T-helper 1 cell (primary cell): ENCODE measurements at places on chromosomes 2 and 18.

- no peak for DNase-seq
Observed at GRCh38 chr2:220670511-220670910, 901.6 kb downstream of the EPHA4 start.

DNA sequence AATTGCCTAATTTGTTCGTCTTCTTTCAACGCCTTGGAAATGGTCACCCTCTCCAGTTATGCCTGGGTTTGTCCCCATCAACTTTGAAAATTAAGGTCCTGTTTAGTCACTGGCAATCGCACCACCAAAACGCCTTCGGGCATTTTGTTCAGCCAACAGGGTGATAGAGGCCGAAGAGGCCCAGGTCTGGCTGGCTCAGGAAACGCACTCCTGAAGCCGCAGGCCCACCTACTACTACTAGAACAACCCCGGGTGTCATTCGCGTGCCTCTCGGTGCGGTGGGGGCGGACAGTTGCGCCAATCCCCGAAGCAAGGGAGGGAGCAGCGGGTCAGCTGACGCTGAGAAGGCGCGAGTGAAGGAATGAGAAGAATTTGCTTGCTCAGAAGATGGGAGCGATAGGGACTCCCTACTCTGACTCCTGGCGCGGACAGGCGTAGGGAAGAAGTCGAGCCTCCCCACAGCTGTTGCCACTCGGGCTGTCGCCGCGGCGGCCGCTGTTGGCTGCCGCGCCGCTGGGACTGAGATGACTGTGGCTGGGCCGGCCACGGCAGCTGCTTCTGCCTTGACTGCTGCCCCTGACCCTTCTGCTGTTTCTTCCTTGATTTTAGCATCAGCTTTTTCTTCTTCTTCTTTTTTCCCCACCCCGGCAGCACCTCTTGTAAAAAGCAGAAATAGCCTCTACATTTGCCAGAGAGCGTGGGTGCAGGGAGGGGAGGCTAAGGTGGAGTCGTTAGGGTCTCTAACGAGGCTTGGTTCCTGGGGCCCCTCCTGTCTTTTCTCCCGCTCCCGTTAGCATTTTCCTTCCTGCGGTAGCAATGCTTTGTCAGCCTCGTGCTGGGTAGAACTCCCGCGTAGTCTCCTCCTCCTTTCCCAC, 387.6 kb downstream of the FIGN start:
- DNase-seq: no peak

- DNase-seq: no peak
Observed at GRCh38 chr2:10216677-10217488, 85.8 kb upstream of the HPCAL1 start.

GRCh38 chr18:6004683-6005082, 109.4 kb upstream of the TMEM200C start:
- DNase-seq: no peak

GRCh38 chr2:199488772-199489400, 31.1 kb upstream of the SATB2 start:
- no peak for DNase-seq

GRCh38 chr18:75810516-75810915, 383.0 kb upstream of the SMIM21 start:
- no peak for DNase-seq

DNA sequence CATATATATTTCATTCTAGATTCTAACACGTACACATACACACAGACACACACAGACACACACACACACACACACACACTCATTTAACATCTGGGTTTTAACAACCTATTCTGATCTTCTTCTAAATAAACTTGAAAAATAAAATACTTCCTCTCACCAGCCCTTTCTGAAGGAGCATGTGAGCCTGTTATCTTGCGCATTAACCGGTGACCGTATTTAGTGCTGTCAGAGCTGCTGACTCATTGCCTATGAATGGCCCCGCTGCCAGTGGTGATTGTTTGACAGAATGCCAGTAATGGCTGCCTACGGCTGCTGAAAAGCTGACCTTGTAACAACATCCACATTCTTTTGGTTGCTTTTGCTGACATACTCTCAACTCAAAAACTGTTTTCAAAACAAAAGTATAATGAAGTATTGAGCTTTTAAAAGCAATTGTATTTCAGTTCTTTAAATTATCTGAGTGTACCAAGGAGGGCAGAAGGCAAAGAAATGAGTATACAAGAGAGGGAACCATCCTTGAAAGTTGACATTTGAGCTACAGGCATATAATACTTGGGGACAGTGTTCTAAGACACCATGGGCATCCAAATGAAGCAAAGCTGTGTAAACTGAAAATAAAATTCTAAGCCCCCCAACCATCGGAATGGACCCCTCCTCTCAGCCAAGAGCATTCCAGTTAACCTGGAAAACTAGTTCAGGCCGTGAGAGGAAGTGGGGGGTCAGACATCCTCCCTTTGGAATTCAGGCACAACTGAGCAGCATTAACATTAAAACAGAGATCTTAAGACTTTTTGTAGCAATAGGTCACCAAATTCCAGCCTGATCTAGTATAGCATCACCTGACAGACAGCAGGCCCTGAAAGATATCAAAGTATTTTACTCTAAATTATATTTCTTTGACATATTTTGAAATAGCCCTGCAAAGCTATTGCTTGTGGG, 50.2 kb upstream of the DTNA start:
- DNase-seq: no peak

- DNase-seq: no peak
Observed at GRCh38 chr2:151484100-151484499, 74.4 kb downstream of the RIF1 start.

DNA sequence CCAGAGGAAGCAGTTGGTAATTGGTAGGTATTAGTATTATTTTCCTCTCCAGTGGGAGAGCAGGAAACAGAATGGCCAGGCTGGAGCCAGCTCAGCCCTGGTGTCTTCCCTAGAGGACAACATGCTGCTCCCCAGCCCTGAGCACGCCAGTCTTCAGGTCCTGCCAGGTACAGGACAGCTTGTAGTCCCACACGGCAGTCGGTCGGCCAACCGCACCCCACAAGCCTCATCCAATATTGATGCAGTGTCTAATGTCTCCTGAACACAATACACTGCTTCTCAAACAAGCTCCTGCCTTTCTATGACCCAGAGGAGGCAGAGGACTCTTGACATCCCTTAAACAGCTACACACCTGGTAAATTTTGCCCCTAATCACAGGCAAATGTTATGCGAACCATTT, 71.0 kb upstream of the PPP1CB start:
- DNase-seq: no peak

- no peak for DNase-seq
Observed at GRCh38 chr18:76679945-76680344, 142.4 kb upstream of the ZNF236 start.

- no peak for DNase-seq
Observed at GRCh38 chr2:235921508-235922191, 246.5 kb downstream of the GBX2 start.

DNA sequence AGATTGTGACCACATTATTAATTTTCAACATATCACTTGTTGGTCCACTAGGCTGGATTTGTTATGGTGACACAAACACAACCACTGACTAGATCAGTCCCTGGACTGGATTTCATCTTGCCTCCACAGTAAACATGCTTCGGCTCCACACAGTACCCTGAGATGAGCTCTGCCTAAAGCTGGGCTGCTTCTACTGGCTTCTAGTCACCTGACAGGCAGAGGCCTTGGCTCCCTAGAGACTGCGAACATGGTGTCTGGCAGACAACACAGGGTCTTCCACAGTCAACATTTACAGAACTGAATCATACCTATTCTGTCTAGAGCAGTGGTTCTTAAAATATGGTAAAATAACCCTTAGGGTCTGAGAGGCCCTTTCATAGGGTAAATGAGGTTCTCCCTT, 69.2 kb downstream of the RIT2 start:
- no peak for DNase-seq

GRCh38 chr2:152600697-152601096, 116.6 kb downstream of the PRPF40A start:
- no peak for DNase-seq

DNA sequence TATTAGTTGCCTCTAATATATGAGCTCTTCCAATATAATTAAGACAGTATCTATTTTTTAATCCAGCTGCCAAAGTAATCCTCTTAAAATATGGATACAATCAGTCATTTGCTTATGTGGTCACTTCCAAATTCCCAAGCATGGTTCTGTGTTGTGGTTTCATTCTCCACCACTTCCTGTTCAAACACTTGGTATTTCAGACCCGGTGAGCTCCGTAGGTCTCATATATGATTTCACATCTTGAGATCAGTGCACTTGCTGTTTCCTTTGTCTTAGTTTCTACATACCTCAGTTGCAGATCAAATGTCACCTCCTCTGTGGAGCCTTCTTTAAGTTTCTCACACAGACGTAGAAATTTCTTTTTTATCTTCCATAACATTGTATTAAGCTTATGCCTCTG, 254.2 kb downstream of the KCNS3 start:
- no peak for DNase-seq
